Inflammatory macrophage treated with lipopolysaccharide for 1 hour (primary cell): ENCODE measurements at places on chromosomes 1 and 21.
A peak's percentile ranks its signal among the peaks of the same experiment; 100 is the strongest.

GRCh38 chr21:44534688-44535087 is 5.3 kb downstream of the KRTAP10-1 start:
- no peak for DNase-seq

DNA sequence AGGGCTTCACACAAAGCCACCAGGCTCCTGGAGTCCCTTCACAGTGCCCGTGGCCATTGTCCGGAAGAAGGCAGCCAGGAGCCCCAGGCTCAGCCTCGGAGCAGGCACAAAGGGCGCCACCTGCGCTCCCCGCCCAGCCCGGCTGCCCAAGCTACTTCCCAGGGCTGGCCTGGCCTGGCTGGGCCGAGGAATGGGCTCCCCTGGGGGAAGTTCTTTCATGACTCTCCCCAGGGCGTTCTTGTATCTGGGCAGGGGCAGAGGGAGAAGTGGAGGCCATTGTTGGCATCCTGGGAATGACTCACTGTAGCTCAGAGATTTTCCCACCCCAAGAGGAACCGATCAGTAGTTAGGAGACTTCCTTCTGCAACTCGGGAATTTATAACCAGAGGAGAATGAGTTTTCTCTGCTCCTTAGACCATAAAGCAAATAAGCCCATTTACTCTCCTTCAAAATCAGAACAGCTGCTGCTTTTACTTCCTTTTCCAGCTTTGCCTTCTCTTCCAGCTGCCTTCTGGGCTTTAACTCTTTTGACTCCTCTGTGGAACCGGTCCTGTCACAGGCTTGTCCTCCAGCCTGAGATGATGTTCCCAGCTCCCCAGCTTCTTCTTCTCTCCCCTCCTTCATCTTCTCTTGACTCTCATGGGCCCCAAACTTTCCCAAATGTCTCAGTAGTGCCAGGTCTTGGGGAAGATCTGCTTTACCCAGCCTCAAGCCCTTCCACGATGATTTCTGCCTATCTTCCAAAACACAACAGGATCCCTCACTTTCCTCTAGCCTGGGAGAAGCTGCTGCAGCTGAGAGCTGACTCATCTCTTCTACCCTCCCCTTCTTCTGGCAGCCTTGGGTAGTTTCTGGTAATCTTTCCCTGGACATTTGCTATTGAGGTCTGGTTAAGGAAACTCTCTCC is 118.7 kb upstream of the CD34 start:
- peak; percentile 42 for DNase-seq

DNA sequence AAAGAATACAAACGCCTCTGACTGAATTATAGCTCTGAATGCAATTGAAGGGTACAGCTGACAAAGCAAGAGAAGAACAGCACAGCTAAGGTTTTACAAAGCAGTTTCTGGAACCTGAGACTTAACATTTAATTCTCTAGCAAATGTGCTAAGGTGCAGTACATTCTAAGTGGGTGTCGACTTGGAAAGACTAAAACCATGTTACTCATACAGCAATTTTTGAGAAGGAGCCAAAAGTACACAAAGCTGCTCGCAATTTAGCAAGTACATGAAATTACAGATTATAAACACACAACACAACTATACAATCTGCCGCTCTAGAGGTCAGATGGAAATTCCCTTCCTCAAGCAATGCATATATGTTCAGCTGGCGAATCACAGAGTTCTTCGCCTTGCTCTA is 121.9 kb downstream of the TIAM1 start:
- DNase-seq = no peak

DNA sequence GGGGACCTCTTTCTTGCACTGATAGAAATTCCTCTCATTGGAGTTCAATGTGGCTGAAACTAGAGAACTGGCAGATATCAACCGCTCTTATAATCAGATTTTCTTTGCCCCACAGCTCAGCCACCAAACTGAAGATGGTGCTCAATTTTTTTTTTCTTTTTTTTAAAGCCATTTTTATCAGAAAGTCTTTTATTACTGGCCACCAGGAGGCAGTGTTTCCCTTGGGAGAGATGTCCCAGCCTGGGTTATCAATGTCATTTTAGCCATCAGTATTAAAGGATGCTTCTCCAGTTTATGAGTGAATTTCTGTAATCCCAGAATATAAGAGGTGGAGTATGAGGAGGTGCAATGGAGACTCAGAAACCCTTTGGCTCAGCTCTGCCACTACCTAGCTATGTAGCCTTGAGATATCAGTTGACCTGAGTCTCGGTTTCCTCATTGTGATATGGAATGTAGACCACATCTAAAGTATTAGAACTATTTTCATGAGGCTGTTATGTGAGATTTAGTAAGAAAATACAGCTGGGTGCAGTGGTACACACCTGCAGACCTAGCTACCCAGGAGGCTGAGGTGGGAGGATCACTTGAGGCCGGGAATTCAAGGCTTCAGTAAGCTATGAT is 27.6 kb downstream of the CD244 start:
- DNase-seq = peak; percentile 76

- DNase-seq = peak; percentile 80
Measured at GRCh38 chr1:15788624-15789301, 18.7 kb downstream of the UQCRHL start.

DNA sequence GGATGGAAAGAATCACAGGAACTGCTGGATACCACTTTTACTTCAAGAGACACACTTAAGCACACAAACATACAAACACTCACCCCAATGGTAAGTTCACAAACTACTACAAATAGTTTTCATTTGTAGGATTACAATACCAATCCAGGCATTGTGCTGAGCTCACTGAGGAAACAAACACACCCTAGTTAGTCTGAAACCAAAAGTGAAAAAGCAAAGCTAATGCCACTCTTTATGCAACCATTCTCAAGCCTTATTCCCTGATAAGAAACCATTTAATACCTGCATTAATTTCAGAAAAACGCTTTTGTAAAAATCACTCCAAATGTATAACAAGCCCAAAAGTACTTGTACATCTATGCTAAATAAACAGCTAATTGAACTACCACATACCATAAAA is 38.3 kb downstream of the RNF115 start:
- no peak for DNase-seq

- no peak for DNase-seq
Measured at GRCh38 chr1:191618181-191618580, 540.1 kb upstream of the RGS18 start.

DNA sequence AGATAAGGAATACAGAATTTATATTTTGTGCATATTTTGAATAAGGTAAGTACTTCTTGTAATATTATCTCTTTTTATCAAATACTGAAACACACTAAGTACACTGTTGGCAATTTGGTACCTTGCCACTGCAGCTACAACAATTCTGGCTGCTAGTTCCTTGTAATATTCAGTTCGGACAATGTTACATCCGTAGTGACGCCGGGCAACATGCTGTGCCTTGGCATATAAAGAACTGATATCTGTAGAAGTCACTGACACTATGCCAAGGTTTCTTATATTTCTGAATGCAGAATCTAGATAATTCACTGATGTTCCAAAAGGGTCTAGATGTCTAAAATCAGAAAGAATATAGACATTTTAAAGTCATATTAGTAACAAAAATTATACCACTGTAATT is 17.5 kb downstream of the TRMT1L start:
- DNase-seq = no peak
